ENCODE measurements at places on chromosomes 13 and 19.

DNA sequence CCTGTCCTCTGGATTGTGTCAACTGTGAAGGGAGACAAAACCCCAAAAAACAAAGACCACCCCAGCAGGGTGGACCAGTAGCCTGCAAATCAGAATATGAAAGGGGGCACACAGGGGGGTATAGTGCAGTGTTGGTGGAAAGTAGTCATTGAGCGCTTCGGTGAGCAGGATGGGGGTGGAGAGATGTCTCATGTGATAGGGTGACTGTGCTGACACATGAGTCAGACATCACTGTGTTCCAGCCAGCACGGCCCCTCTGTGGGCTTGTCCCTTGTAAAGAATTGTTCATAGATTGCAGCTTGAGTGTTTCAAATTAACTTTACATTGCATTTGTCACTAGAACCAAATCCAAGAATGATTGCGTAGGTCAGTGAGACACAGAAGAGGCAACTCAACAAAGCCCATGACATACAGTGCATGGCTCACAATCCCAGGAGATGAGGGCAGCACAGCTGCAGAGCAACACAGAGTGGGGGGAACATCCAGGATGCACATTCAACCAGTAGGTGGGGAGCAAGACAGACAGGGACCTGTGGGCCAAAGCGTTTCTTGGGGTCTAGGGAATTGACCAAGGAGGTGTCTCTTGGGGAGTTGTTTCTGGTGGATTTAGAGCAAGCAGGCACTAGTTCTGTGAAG lies 7.5 kb downstream of the ZNF440 start:
- no peak for DNase-seq

- DNase-seq, result no peak
Observed at GRCh38 chr13:99399623-99399974, 92.4 kb upstream of the GPR183 start.

- no peak for DNase-seq
Observed at GRCh38 chr13:31913459-31913858, 118.1 kb upstream of the FRY start.

- DNase-seq, result no peak
Observed at GRCh38 chr13:25840931-25841330, 210.9 kb downstream of the SHISA2 start.

GRCh38 chr13:98181111-98181815 lies 4.2 kb upstream of the RNF113B start:
- DNase-seq, result no peak

DNA sequence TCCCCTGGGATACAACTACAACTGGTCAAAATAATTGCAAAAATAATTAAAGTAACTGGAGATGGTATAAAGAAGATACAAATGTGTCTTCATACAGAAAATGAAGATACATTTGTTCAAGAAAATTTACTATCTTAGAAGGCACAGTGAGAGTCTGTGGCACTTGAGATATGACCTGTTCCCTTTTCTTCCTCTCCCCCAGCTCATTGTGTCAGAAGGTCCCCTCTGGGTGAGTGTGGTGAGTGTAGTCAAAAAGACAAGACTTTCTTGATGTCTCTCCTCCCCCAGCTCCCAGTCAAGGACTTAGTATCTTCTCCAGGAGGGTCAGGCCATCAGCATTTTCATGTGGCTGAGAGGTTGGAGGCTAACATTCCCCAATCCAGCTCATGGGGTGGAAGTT lies 51.7 kb downstream of the EDNRB start:
- DNase-seq, result no peak

All from D341Med (cell line).